A549 (cell line): ENCODE measurements at places on chromosomes 4 and X.

DNA sequence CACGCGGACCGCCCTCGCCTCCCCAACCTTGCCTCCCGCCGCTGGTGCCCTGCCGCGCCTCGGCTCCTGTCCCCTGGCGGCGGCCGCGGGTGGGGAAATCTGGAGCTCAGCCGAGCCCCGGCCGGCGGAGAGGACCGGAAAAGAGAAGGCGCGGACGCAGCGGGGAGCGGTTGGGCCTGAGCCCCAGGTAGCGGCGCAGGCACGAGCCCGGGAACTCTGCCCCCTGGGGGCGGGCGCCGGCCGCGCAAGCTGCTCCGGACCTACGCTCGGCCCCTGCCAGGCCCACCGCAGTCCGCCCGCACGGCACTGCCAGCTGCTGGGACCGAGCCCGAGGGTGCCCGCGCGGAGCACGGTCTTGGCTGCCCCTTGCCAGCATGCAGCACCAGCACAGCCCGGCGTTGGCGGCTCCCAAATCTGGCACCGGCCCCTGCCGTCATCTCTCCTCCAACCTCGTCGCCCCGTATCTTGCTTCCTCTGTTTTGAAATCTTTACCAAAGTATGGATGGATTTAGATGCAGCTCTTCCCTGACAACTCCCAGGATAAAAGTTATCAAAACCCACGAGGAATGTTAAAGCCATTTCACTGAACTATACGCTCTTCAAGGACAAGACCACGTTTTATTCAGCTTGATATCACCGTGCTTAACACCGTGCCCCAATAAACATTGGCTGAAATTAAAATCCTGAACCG lies at the start of gene PRSS12:
Gene PRSS12, minus strand, starts transcription at position 161 of the 691 bp plus-strand sequence. CDS start 283 bp downstream, outside the sequence.
- peak; percentile 47 for DNase-seq

DNA sequence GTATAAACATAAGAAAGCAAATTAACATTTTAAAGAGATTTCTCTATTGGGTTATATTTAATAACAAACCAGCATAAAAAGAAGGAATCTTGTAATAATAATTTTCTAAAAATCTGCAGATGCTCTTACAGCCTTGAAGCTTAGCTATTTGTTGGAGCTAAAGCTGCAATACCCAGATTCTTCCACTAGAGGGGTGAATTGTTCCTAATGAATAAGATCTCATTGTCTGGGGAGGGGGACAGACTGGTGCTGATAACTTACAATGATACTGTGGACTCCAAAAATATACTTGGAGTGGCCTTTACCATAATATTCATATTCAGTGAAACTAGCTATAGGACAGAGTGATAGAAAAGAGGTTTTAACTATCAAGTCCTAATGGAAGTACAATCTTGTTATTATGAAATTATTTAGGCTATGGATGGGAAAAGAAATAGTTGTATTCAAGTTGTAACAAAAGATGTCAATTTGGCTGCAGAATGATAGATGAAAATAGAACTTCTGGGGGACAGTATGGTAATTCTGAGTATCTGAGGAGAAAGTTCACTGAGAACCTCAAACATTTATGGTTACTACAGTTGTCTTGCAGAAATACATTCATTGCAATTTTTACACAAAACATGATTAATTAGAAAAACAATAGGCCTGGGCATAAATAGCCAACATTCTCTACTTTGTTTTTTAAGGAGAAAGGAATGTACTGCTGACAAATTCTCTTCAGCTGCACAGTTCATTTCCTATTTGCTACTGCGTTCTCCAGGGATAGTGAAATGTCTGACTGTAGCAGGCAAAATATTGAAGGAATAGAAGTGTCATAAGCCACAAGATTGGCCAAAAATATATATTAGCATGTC lies 443.3 kb downstream of the GBA3 start:
- DNase-seq: peak; percentile 2

DNA sequence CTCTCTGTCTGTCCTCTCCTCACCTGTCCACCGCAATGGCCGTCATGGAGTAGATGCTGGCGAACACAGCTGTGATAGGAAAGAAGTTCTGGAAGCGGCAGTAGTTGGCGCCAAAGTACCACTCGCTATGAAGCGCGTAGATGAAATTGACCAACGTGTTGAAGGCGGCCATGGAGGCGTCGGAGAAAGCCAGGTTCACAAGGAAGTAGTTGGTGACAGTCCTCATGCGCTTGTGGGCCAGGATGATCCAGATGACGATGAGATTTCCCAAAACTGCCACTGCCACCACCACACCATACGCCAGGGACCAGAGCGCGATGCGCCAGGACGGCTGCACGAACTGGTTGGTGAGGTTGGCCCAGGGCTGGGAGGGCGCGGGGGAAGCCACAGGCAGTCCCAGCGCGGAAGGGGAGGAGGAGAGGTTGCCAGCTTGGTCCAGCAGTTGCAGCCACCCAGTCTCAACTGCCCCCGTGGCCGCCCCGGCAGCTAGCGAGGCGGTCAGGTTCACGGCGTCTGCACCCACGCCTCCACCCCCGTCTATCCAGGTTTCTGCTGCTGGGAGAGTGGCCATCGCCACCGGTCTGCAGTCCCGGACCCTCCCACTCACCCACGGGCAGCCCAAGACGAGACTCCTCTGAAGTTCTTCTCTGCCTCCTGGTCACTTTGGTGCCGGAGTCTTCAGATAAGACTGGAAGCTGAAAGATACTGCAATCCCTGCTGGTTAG lies 518 bp downstream of the TACR3 start:
- peak; percentile 11 for DNase-seq

DNA sequence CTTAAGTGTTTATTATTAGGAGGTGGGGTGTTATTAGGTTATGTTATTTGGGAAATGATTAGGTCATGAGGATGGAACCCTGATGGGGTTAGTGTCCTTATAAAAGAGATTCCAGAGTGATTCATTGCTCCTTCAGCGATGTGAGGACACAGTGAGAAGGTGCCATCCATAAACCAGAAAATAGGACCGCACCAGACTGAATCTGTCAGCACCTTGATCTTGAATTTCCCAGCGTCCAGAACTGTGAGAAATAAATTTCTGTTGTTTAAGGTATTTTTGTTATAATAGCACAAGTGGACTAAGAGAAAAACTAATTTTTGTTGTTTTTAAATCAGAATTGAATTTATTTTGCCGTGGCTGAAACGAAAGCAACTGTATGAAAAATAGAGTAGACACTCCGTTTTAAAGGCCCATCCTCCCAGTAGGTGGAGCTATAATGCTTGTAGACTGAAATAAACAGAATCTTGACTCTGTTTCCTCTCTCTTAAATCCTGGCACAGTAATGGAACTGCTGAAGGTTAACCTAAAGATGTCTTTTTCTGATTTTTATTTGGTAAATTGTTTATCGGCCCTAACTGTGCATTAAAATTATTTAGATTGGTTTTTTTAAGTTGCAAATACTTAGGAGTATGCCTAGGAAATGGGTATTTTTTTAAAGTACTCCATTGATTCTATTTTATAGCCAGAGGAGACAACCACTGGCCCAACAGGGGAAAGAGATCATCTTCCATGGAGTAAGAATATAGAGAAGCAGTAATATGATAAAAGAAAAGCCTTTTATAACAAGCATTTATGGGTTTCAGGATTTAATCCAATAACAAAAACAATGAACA lies 133.2 kb upstream of the ADAMTS3 start:
- DNase-seq: peak; percentile 3

- no peak for DNase-seq
Measured at GRCh38 chr4:185879666-185880312, 67.8 kb upstream of the SORBS2 start.

GRCh38 chrX:10108288-10108687 lies 48.5 kb upstream of the CLCN4 start:
- DNase-seq: no peak

DNA sequence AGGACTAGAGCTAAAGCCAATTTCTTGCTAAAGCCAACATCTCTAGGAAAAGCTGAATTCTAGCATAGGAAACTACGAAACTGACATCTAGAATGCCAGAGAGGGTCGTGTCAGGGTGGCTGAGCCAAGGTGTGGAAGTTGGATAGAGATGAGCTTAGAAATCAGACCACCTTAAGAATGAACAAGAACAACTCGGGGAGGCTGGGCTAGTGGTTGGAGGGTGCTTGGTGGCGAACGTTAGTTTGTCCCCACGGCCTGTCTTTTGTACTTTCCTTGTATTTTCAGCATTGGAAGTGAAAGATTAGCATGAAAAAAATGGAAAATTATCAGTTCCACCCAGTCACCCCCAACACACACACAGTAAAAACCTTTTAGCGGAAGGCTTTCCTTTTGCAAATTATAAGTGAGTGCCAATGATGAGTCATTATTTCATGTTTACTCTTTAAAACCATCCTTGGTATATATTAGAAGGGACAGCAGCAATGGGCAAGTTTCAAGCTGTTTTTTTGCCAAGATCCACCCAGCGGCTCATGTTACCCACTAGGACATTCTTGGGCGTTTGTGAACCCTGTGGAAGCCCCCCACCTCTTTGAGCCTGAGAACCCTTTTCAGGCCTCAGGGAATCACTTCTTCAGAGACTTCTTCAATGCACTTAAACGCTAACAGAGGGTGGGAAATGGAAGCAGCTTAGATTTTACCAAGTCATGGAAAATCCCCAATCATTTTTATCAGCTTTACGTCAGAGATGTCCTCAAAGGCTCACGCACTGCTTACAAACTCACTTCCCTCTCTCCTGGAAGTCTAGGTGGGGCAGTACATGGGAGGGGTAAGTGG lies 4.9 kb upstream of the PPEF1 start:
- DNase-seq: peak; percentile 97

DNA sequence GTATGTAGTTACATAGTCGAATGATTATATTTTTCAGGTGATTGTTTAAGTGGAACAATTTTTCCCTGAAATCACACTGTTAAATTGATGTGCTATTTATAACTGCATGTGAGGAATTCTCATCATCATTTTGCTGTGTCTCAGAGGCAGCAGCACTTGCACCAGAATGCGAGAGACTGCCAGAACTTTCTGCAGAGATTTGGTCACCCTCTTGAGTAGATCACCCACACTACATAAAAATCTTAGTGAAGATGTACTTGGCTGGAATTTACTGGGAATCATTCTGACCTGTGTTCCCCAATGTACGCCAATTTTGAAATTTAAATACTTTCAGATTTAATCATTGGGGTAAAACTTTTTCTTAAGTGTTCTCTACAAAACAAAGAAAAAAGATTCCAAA lies 5.4 kb downstream of the UGT2B4 start:
- DNase-seq: no peak

- no peak for DNase-seq
Measured at GRCh38 chr4:4417886-4418285, 31.0 kb downstream of the NSG1 start.

GRCh38 chr4:13543839-13544605 lies at the start of gene NKX3-2:
Gene NKX3-2, minus strand, starts transcription at chr4:13544508. Its CDS starts 94 bp downstream, at chr4:13544414.
- DNase-seq: no peak

GRCh38 chr4:184649971-184650855 lies 675 bp downstream of the PRIMPOL start:
- DNase-seq: peak; percentile 29

DNA sequence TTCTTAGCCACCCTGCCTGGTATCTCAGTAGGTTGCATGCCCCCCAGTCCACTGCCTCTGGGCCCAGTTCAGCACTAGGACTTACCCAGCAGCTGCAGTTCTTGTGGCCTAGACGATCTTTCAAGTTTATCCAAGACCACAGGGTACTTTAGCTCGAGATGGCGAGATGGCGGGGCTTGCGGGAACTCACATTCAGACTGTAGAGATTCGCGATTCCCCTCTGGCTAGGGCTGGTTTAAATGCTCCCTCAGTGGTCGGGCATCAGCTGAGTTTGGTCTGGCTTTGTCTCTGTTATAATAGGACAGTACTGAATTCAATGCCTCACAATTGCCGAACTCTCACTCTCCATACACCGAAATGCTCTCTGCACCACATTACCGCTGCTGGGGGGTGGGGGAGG lies 18.4 kb upstream of the RFC1 start:
- DNase-seq: no peak

DNA sequence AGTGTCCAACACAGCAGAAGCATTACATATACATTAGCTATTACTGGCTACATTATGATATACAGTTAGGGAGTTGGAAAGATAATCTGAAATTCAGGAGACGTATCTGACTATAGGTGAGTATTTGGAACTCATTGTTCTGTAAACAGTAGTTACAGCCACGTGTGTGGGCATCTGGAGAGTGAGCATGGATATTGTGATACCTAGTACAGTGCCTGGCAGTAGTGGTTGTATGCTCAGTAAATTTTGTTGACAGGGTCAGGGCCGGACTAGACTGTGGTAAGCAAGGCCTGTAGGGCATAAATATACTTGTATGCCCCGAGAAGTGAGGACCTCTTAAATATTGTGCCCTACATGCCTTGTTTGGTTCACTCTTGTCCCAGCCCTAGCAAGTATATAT lies 2.9 kb downstream of the F9 start:
- DNase-seq: no peak

DNA sequence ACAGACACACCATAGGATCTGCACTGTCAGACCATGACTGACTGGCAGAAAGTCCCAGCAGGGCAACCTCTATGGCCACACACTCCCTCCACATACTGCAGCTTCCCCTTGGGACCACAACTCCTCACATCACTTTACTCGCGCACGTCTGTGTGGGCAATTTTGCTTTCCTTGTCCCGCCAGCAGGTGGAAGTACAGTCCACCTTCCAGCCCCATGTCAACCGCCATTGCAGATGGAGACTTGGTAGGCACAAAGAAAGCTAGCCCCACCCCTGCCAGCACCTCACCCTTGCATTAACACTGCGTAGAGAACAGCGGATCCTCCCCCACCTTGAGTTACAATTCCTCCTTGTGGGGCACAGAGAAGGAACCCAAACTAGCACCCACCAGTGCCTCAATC lies 74.4 kb upstream of the NAP1L2 start:
- DNase-seq: peak; percentile 4

- no peak for DNase-seq
Measured at GRCh38 chr4:165152527-165152926, 39.9 kb upstream of the TMEM192 start.

GRCh38 chr4:163542275-163542674 lies 47.8 kb downstream of the TMA16 start:
- DNase-seq: no peak

- no peak for DNase-seq
Measured at GRCh38 chr4:25881193-25881592, 18.4 kb upstream of the SEL1L3 start.

- no peak for DNase-seq
Measured at GRCh38 chrX:134462927-134463326, 3.0 kb downstream of the HPRT1 start.

- DNase-seq: no peak
Measured at GRCh38 chr4:3498901-3499510, 33.2 kb downstream of the LRPAP1 start.

DNA sequence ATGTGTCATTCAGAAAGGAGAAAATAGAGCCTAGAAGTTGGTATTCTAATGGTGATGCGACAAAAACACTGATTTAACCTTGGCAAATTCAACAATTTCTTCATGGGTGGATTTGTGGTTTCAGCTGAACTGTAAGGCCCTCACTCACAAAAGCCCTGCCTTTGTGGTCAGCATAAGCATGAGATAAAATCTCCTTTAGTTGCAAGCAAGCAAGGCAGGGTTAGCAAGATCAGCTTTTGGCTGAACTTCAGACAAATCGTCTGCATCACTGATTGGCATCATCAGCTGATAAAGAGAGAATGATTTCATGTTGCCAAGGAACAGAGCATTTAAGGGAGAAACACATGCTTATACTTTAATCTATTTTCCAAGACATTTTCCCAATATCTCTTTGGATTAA lies 2582.2 kb downstream of the PCDH7 start:
- no peak for DNase-seq
